ENCODE measurements at places on chromosomes 12 and 14.

DNA sequence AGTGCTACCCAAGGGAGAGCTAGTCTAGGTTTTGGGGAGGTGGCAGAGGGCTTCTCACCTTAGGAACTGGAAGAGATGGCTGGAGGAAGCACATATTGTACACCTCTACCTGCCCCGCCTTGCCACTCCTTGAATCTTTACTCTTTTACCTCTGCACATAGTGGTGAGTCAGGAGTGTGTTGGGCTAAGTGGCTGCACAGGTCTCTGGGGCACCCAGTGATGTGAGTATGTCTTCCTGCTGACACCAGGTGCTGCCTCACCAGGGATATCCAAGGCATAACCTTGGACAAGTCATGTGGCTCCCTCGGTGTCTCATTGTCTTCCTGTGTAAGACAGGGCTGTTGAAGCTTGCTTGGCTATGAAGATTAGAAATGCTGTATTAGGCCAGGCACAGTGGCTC lies 19.8 kb upstream of the CABP1 start:
- DNase-seq: no peak

DNA sequence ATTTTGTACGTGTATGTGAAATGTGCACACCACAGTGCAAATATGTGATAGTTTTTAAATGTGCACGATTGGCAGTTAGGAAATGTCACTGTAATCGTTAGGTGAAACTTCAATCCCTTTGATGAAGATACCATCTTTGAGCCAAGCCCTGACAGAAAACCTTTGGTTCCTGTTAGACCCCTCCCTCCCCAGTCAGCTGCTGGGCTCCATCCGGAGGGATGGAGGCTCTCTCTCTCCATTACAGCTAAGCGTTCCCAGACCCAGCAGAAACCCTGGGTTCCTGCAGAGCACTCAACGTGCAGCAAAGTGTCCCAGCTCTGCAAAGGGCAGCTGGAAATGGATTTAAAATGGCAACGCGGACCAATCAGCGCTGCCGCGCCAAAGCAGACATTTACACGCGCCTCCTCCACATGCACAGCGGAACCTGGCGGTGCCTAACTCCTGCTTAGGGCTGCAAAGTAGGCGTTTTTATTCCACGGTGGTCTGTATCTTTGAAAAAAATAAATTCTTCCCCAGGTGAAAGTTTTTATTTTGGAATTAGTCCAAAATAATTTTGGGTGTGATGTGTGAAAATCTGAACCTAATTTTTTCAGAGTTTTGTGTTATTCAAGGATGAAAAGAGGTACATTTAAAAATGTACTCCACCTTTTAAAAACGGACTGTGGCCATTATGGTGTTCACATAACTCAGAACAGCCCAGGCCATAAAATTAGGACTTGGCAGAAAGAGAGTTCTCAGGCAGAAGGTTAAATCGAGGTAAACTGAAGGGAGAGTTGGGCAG lies 1.4 kb upstream of the HMGA2 start:
- DNase-seq: no peak

DNA sequence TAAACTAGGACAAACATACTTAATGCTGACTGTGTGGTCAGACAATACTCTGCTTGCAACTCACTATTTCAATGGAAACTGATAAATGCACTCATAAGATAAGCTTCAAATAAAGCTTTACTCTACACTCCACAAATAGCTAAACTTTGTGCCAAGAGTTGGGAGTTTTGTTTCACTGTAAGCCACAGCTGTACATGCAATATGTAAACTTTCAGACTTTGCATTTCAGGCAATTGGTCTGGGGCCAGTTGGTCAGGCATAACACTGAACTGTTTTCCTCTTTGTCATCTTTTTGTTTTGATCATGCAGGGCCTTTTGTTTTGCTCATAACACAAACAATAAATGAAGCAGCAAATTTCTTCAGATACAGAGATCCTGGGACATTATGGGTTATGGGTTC lies 426.2 kb downstream of the IPO8 start:
- DNase-seq: no peak

GRCh38 chr12:106113824-106114446 lies 24.8 kb downstream of the NUAK1 start:
- DNase-seq: no peak

DNA sequence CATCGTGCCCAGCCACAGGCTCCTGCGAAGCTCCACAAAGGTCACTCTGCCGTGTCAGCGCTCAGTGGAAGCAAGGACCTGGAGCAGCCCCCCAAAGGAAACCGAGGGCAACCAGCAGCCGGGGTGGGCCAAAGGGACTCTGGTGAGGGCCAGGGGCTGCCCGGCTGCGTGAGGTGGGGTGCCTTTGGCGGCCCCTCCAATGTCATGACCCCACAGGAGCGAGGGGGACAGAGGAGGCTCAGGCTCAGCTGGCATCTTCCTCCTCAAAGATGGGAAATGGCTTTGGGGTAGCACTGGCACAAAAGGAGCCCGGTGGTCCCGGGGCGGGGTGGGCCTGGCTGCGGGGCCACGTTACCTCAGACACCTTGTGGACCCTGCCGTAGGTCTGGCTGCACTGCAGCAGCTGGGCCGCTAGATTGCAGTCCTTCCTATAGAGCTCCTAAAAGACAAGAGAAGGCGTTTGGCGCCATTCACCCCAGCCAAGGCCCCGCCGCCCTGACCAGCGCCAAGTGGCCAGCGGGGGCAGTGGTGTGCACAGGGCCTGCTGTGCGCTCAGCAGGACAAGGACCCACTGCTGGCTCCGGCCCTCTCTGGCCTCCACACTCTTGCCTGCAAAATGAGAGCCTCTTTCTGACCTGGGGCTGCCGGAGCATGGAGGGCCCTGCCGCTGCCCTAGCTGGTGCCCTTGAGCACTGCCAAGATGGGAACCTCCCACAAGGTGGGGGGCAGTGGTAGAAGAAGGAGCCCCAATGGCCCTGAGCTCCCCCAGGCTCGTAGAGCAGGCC lies 46.9 kb downstream of the BEGAIN start:
- DNase-seq: no peak

DNA sequence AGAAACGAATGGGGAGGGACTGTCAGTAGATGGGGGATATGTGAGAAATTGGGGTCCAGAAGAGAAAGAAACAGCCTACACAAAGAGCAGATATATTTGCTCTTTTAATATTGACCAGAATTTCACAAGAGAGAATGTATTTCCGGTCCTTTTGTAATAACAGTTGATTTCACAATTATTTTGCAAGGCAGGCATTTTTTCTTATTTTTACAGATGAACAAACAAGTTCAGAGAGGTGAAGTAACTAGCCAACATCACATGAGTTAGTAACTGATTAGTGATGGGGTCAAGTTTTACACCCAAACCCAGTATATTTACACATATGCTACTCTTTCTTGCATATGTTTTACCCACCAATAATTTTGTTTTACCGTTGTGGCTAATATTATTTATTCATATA lies 188.2 kb downstream of the NAV3 start:
- DNase-seq: no peak

DNA sequence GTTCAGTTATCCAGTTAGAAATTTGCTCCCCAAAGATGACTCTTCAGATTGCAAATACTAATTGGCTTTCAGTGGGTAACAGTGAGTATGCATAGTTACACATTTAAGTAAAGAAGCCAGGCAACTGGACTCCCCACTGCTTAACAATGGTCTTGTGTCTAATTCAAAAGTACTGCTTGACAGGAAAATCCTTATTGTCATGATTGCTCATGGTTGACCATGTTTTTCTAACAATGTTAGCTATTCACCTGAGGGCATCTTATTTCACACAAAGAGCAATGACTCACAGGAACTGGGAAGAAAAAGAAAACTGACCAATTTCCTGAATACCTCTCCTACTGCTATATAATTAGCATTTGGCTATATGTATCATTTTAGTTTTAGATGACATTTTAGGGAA lies 33.7 kb upstream of the ALG10B start:
- no peak for DNase-seq

- no peak for DNase-seq
These were observed at the start of gene MFAP5 for GRCh38 chr12:8662593-8662992. MFAP5 (minus strand) TSS chr12:8662826; CDS start chr12:8662104, 722 bp downstream.

- DNase-seq: no peak
These were observed 21.3 kb downstream of the CLEC2A start for GRCh38 chr12:9910716-9911421.

- no peak for DNase-seq
These were observed 903.8 kb downstream of the BCL11B start for GRCh38 chr14:98368221-98368620.

DNA sequence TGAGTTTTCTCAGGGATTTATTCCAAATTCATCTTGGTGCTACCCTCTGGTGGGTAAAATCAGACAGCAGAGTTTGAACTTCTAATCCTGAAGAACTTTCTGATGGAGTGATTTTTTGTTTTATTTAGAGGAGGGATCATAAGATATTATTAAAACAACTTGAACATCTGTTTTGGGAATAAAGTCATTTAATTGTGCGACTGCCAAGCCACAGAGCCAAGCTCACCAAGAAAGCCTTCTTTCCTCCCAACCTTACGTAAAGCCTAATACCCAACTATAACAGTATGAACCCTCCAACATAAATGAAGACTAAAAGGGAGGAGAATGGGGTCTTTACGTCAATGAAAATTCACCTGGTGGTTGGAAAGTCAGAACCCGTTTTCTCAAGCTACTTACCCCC lies 205.5 kb upstream of the IGF1 start:
- no peak for DNase-seq

- DNase-seq: no peak
These were observed 97.8 kb downstream of the ETNK1 start for GRCh38 chr12:22722779-22723178.

DNA sequence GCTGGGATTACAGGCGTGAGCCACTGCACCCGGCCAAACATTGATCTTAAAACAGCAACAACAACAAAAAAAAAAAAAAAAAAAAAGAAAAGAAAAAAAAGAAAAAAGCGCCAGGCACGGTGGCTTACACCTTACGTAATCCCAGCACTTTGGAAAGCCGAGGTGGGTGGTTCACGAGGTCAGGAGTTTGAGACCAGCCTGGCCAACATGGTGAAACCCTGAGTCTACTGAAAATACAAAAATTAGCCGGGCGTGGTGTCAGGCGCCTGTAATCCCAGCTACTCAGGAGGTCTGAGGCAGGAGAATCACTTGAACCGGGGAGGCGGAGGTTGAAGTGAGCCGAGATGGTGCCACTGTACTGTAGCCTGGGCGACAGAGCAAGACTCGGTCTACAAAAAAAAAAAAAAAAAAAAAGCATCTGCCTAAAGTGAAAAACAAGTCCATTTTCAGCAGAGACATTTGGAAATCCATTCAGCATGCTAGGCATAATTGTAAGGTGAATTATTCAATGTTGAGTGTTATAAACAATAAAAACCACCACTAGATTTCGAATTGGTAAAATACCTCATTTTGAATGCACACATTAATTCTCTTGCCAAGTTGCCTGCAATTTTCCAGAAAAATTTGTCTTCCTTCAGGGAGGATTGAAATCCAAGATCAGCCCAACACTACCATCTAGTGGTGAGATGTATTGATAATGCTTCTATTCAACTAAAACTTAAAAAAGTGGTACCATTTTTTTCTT lies 8.0 kb upstream of the CERS5 start:
- no peak for DNase-seq

DNA sequence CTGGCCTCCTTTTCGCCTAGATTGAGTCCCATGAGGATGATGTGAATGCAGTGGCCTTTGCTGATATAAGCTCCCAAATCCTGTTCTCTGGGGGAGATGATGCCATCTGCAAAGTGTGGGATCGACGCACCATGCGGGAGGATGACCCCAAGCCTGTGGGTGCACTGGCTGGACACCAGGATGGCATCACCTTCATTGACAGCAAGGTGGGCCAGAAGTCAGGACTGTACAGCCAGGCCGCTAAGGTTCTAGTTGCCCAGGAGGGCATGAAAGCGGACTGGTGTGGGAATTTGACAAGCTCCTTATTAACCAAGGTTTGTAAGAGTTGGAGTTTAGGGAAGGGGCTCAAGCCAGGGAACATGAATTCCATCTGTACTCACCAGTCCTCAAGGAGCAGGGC lies 4.9 kb upstream of the NRL start:
- no peak for DNase-seq

- no peak for DNase-seq
These were observed 198.3 kb upstream of the AMIGO2 start for GRCh38 chr12:47277972-47278448.

DNA sequence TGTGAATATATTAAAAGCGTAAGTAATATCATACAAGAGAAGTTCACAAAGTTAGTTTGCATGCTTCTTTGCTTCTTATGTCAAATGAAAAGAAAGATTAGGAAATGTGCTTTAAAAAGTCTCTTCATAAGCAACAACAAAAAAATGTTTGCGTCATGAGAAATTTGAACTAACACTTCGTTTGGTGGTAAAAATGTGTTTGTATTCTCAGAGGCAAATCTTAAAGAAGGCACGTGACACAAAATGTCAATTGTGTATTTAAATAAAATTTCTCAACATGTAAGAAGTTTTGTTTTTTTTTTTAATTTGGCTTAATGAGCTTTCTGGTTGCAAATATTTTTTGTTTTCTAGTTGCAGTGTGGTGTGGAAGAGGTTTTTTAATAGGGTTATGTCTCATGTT lies 93.8 kb downstream of the TMTC2 start:
- DNase-seq: no peak

DNA sequence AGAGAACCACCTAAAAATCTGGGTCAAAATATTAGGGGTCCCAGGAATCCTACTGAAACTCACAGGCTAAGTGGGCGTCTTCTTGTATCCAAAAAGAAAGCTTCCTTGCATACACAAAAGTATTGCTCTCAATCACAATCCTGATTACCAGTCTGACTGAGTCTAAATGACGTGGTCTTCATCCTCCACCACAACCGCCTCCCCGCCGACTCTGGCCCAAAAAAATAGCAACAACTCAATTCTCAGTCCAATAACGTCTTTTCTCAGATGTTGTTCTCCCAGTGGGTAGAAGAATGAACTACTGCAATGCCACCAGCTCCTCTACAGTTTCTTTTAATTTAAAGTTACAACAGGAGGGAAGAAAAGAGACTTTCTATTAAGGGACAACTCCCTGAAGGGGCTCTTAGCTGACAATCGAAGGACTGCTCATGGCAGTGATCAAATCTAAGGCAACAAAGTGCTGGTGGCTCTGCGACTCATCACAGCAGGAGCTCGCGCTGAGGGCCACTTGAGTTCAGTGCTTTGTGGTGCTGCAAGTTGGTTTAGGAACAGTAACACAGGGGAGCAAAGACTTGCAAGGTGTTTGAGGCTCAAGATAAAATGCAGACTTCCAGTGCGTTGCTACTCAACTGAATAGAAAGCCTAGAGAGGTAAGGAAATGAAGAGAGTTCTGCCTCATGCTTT lies 394.1 kb downstream of the BCAT1 start:
- no peak for DNase-seq

DNA sequence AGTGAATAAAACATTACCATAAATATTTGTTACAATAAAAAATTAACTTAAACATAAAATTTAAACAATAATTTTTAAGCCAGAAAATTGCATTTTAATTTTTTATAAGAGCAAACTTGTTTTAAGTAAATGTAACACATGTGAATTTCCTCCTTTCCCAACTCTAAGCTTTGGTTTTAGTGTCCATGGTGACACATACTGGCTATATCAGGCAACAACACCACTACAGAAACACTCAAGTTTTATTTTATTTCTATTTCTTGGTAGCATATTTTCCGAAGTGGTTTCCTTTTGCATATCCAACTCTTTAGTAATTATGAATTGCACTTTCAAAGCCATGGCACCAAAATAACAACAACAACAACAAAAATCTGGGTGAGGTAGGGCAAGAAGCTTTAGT lies 2.2 kb downstream of the NELL2 start:
- DNase-seq: no peak
